ENCODE measurements at places on chromosomes 2 and 18. TPM values are rescaled to one million over a fixed set of nuclear protein-coding genes. Genes with fewer than 3 reads are reported as not detected.

CELF4 gene
- total RNA-seq: not detected

- DNase-seq: no peak
- no peak overlapping the region for H3K4me3 ChIP-seq
- H3K27me3 ChIP-seq: no peaks in the 10 kb centered on the region
- H3K27ac ChIP-seq: no peak overlapping the region
- no peaks in the 10 kb centered on the region for H3K36me3 ChIP-seq
- H3K4me1 ChIP-seq: no peaks in the 10 kb centered on the region
Observed at GRCh38 chr18:69945220-69946114, 2.2 kb downstream of the CD226 start.

GRCh38 chr18:31205273-31205672 is 42.6 kb upstream of the DSC1 start:
- no peak for DNase-seq
- no peak overlapping the region for H3K27ac ChIP-seq
- no peaks in the 10 kb centered on the region for H3K4me1 ChIP-seq
- H3K36me3 ChIP-seq: no peaks in the 10 kb centered on the region
- H3K4me3 ChIP-seq: no peak overlapping the region

DNA sequence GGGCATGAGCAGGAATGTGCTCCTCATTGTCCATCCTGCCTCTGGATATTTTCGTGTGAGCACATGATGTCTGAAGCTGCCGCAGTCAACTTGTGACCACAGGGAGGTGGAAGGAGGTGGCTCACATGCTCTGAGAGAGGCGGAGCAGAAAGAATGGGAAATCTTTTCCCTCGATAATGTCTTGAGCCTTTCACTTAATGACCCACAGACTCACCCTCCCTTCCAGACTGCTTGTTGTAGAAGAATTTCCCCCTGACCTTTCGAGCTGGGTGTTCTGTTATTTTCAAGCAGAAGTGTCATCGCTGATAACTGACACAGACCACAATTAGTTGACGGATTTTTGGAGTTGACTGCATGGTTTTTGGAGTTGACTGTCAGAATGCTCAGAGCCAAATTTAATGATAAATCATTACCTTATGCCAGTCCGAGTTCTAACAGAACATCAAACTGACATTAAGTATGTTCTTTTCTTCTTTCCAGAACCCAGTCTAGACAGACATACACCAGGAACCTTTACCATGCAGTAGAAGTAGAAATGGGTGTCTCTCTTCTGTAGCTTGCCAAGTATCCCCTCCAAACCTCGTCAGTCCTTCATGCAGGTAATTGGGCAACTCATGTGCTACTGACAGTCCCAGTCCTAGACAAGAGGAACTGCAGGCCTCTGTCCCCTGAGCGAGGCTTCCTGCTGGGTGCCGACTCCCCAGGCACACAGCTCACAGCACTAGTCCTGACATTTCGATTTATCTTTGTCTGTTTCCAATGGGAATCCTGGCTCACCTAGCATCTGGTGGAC is 29.4 kb upstream of the RTTN start:
- H3K27ac ChIP-seq: no peak overlapping the region
- no peaks in the 10 kb centered on the region for H3K4me1 ChIP-seq
- no peaks in the 10 kb centered on the region for H3K36me3 ChIP-seq
- no peaks in the 10 kb centered on the region for H3K27me3 ChIP-seq
- no peak overlapping the region for H3K4me3 ChIP-seq

PRKAG3 gene
- 0.26 TPM for total RNA-seq

DNA sequence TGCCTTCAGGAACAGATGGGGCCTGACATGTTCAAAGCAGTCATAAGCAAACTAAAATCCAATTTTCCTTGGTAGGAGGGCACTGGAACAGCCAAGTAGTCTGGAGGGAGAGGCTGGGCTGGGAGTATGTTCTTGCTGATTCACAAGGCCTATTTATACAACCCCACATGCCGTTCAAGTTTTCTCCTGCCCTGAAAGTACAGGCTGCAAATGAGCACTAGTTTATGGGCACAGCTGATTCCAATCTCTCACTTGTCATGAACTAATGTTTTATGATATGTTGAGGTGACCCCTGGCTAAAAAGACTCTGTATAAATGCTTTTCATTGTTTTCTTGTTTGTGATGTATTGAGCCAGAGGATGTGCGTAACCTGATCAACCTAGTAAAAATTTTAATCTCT is 183.4 kb upstream of the SRD5A2 start:
- H3K4me3 ChIP-seq: no peak overlapping the region
- no peaks in the 10 kb centered on the region for H3K36me3 ChIP-seq

ATP6V1C2 gene
- under 0.01 TPM for total RNA-seq

FSIP2 gene
- 0.26 TPM for total RNA-seq

DNA sequence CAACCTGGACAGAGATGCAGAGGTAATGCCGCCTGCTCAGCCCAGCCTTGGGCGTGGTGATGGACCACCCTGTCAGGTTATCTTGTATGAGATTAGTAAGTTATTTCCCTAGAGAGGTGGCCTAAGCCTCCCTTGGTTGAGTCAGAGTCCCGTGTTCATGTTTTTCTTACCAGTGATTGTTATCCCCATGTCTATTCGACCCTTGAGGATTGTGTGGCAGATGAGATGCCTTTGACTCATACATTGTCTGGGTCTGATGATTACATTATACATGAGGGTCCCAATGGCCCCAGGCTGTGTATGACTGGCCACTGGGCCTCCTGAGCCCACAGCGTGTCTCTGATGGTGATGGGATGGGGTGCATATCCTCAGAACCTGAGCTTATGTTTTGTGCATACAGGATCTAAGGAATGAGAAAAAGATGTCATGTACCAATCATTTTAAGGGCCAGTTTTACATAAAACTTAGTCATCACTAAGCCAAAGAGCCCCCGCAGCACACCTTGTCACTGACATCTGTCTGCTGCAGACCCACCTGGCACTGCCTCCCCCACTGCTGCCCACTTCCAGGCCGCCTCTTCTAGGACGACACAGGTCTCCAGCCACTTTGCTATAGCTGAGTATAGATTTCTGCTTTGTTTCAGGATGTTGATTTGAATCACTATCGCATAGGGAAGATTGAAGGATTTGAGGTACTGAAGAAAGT is 7.7 kb downstream of the PPP1R7 start:
- no peaks in the 10 kb centered on the region for H3K27me3 ChIP-seq
- DNase-seq: peak; percentile 45
- H3K27ac ChIP-seq: no peak overlapping the region
- H3K4me1 ChIP-seq: peaks cover 7% of the 10 kb centered on the region
